Cortex of kidney (tissue), 1 donor: ENCODE measurements at places on chromosomes 7 and 10.

- no peak for DNase-seq
Observed at GRCh38 chr10:8052956-8053445, 1.5 kb upstream of the GATA3 start.

DNA sequence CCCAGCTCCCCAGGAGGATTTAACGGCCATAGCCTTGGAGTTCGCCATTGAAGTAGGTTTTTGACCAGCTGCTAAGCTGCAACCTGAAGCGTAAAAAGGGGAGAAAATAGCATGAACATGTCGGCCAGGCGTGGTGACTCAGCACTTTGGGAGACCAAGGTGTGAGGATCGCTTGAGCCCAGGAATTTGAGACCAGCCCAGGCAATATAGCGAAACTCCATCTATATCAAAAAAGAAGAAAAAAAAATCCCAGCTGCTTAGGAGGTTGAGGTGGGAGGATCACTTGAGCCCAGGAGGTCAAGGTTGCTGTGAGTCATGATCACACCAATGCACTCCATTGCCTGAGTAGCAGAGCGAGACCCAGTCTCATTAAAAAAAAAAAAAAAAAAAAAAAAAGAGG is 32.2 kb upstream of the MCU start:
- no peak for DNase-seq

DNA sequence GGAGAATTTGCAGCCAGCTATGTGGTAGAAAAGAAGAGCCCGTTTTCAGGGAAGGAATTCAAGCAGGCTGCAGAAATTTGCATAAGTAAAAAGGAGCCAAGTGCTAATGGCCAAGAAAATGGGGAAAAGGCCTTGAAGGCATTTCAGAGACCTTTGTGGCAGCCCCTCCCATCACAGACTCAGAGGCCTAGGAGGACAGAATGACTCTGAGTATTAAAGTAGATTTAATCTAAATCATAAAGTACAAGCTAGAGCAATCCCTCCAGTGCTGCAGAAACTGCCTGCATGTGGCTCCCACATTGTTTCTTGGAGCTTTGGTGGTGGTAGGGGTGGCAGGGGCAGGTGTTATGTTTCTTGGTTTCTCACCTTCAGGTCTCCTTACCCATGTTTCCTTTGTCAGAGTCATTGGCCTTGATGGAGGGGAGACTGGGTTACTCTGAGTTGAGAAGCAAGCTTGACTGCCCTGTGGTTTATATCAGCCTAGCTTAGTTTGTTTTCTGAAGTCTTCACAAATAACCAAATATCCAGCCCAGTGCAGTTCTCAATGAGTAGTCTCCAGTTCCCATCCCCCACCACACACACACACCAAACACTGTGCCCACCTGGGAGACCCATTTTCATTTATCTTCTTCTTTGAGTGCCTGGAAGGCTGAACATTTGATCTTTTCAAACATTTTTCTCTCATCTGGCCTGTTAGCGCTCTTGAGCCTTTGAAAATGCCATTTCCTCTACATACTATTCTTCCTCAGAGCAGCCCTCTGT is 34.5 kb downstream of the ITPRIP start:
- DNase-seq: no peak

DNA sequence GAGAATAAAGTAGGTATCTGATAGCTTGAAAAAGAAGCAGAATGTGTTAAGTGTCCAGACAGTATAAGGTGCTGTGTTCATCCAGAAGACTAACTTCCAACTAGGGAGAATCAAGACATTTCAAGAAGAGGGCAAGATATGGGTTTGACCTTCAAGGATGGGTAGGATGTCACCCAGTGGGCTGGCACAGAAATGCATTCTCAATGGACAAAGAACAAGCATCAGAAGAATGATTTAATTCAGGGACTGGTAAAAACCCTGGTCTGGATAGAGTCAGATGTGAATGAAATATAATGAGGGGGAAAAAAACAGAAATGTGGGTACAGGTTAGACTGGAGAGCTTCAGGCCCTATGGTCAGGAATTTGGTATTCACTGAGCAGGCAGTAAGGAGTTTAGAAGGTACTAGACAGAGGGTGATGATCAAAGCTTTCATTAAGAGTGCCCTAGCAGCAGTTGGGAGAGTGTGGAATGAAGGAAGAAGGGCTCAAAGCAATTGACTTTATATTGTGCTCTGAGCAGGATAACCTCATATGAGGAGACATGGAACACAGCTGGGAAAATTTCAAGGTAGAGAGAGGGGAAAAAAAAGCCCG is 180.7 kb upstream of the ANK3 start:
- no peak for DNase-seq

- no peak for DNase-seq
Observed at GRCh38 chr7:151493083-151493482, 26.6 kb downstream of the RHEB start.

DNA sequence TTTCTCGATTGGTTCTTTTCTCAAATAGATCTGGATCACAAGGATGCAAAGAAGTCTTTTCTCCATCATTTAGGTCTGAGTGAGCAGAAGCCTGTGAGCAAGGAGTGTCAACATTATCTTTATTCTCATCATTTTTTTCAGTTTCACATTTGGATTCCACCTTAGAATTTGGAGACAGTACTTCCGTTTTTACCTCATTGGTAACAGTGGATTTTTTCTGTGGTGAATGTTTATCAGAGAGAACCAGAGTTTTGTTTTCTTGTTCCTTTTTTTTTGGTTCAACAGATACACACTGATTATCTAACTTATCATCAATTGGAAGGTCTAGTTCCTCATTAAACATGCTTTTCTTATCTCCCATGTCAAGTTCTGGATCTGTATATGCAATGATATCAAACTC is 151.3 kb downstream of the GALNT11 start:
- DNase-seq: no peak

DNA sequence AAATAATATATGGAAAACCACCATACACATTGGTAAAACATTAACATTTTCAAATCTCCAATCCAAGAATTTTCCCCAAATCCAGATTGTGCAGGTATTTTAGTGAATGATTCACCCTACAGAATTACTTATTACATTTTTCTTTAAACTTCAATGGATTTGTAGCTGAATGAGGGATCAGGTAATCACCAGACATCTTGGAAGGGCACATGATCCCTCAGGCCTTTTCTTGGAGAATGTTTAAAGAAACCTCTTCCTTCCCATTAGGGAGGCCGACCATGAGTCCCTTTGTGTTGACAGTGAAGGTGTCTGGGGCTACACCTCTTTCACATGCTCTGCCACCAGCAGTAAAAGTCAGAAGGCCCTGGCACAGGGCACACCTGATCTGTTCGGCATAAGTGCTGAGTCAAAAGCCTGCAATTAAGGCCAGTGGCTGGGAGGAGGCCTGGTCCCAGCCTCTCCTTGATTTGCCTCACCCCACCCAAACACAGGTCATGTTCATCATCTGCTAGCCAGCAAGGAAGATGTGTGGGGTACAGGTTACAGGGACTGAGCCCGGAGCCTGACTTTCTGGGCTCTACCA is 207.7 kb downstream of the SNX10 start:
- DNase-seq: no peak

DNA sequence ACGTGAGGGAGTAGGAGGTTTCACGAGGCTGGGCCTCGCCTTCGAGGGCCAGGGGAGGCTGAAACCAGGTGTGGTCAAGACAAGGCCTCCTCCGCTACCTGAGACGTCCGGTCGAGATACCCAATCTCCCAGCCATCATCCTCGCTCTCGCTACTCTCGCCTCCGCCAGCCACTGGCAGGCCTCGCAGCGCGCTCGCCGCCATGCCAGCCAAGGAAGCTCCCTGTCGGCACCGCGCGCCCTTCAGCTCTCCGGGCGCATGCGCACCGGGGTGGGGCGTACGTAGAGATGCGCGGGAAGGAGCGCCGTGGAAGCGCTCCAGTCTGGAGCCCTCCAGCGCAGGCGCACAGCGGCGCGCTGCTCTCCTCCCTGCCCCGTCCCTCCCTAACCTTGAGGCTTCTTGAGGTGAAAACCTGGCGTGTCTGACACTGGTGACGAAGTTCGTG is at the start of gene ASZ1:
Gene ASZ1, minus strand, starts transcription at position 236 of the 444 bp plus-strand sequence. Its CDS starts 33 bp downstream, at position 203.
- no peak for DNase-seq

GRCh38 chr10:96743988-96744585 is 23.8 kb upstream of the PIK3AP1 start:
- DNase-seq: no peak

- DNase-seq: no peak
Observed at GRCh38 chr10:116689744-116690143, 52.6 kb downstream of the HSPA12A start.
